ENCODE measurements at places on chromosomes 2 and 18.

DNA sequence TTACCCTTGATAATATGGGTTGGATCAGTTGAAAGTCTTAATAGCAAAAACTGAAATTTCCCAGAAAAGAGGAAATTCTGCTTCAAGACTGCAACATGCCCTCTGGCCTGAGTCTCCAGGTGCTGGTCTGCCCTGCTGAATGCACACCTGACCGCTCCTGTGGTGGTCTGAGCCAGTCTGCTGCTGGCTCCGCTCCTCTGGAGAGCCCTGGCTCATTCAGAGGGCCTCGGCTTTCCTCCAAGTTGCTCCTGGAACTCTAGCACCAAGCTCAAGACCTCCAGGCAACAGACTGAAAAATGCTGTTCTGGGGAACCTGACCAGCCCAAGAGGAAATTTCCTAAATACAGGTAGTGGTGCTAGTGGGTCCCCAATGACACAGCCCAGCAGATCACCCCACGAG, 64.8 kb downstream of the DIPK1C start:
- DNase-seq = no peak

DNA sequence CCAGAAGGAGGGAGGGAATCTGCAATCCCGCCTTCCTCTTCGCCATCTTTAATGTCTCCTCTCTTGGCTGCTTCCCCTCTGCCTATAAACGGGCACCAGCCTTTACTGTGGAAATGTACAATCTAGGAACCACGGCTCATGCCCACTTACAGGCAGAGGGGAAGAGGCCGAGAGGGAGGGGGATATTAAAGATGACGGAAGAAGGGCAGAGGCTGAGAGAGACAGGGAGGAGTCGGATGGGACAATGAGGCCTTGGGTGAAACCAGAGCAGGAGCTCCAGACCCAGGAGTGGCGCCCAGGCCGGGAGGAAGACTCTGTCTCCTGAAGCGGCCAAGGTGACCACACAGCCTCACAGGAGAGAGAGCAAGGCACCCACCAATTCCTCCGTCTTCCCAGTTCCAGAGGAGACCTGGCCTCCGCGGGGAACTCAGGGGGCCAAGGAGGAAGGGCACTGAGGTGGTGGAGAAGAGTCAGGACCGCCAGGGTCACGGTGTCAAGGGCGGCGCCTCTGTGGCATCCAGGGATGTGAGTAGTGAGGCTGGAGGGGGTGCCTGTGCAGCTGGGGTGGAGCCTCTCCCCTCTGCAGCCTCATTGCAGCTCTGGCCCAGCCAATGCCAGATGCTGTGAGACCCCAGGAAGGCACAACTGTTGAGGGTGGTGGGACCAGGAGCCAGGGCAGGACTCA, 67.8 kb downstream of the CIB4 start:
- no peak for DNase-seq

- no peak for DNase-seq
Measured at GRCh38 chr2:235328991-235329390, 164.9 kb upstream of the AGAP1 start.

DNA sequence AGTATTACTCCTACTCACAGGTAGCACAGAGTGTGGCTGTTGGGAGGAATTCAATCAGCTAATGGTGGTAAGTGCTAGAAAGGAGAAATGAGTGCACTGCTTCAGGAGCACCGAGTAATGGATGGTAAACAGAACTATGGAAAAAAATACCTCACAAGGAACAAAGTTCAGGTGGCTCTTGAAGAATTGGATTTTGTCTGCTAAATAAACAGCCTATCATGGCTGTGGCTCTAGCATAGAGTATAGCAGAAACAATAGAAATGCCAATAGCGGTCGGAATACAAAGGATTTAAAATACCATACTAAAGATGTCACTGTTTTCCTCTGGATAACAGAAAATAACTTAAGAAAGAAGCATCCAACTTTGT, 482.5 kb downstream of the NUP35 start:
- no peak for DNase-seq

DNA sequence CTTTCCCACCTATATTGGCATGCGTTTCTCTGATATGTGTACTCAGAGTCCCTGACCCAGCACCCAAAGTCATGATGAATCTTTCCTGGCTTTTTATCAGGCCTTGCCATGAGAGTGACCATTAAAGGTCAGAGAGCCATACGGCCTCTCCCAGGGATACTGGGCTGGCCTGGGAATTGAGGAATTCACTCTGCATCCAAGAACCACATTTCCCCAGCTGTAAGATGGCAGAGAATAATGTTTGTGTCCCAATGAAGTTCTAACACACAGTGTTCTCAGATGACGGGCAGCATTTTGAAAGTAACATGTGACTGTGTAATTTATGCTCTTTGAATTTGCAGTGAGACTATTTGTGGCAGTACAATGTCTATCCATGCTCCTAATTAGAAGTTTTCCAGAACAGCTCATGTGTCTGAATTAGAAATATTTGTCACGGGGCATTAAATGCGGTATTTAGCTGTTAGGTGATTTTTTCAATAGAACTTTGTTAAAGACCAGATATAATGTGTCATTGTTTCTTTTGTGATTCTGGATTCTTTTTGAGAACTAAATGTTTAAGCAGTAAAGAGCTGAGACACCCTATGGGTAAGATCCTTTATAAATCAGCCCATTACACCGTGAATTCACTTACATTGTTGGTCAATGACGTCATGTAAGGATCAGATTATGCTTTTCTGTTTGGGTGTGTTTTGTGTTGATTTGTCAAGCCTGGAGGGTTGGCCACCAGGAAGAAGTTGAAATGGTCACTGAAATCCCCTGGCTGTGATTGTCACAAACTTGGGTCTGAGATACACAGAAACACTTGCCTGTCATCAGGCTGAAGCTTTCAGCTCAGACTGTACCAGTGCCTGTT, 7.3 kb upstream of the SLC3A1 start:
- DNase-seq = no peak

- no peak for DNase-seq
Measured at GRCh38 chr2:146386096-146386495, 1458.7 kb upstream of the ACVR2A start.

DNA sequence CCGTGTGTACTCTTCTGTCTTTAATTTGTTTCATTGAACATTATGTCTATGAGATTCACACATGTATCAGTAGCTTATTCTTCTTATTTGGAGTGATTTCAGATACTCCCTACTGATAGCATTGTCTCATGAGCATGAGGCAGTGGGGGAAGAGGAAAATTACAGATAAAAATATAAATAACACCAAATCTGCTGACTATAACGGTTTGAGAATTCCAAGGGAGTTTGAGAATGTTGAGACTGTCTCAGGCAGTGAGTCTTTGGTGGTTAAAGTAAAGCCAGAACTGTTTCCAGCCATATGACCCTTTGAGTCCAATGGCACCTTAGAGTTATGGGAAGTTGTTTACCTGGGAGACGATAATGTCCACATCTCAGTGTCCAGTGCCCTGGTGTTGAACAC, 72.5 kb upstream of the KCNE4 start:
- DNase-seq = no peak

GRCh38 chr18:48831802-48832201, 119.0 kb downstream of the SMAD7 start:
- DNase-seq = no peak

DNA sequence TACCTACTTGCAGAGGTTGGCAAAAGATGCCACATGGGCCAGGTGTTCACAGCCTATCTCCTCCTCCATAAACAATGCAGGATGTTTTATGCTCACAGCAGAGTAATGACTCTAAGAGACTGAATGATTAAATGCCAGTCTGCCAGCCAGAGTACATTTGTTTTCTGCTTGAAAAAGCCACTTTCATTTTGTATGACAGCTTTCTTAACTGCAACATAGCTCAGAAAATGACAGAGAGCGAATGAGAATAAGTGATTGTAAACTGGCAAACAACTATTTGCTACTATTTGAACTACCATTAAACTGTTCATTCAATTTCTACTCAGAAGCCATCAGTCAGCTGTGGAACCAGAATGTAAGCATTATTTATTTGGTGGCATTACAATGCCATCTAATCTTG, 50.6 kb upstream of the DCC start:
- DNase-seq = no peak

DNA sequence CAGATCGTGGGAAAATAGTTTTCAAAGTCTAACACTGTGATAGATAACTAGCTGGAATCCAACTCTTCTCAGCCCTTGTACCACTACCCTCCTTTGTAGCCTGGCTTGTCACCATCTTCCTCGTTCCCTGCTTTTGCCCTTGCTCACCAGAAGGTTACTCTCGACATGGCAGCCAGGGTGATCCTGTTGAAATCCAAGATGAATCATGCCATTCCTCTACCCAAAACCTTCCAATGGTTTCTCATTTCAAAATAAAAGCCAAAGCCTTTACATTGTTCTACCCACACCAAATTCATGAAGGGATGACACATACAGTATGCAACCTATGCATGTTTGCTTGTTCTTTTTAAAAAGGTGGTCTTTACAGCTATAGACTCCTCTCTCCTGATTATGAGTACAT, 45.7 kb downstream of the STAT4 start:
- DNase-seq = no peak

GRCh38 chr2:202530038-202530437, 104.7 kb upstream of the FAM117B start:
- DNase-seq = no peak

DNA sequence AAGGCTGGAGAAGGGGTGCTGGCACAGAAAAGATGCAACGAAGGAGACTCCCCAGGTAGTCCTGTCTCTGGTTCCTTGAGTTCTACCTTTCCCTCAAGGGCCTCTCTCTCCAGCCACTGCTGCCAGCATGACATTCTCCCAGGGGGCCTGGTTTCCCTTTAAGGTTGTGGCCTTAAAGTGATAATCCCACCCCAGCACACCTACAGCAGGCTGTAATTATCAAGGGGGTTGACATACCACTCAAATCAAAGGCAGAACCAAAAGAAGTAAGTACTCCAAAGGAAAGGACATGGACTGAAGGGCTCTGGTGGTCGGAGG, 127.4 kb upstream of the MSH6 start:
- DNase-seq = no peak

- DNase-seq = no peak
Measured at GRCh38 chr2:11757101-11757500, 10.7 kb downstream of the LPIN1 start.

DNA sequence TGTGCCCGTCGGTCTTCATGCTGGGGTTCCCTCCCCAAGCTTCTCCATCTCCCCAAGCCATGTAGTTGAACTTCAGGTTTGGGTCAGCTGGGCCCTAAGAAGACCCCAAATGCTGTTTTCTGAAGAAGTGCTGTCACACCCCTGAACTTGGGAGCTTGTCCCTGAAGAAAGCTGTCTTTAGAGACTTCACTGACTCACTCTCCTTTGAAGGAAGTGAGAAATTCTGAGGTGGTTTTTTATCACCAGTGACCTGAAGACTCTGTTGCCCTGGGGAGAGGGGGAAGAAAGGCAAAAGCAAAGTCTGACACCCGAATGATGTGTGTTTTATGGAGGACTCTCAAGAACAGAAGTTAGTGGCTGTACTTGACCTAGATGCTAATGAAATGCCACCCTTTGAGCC, 83.6 kb upstream of the BCL2L11 start:
- DNase-seq = peak; percentile 18

- DNase-seq = no peak
Measured at GRCh38 chr18:2512059-2512458, 59.2 kb downstream of the METTL4 start.

- no peak for DNase-seq
Measured at GRCh38 chr2:174794851-174795374, 30.6 kb upstream of the CHRNA1 start.

- DNase-seq = no peak
Measured at GRCh38 chr2:186518291-186518690, 32.2 kb downstream of the ZC3H15 start.

GRCh38 chr18:6626457-6626856, 103.1 kb upstream of the ARHGAP28 start:
- no peak for DNase-seq

GRCh38 chr18:53142005-53142404, 802.0 kb downstream of the DCC start:
- no peak for DNase-seq

GRCh38 chr2:19861813-19862212, 40.0 kb downstream of the TTC32 start:
- no peak for DNase-seq

DNA sequence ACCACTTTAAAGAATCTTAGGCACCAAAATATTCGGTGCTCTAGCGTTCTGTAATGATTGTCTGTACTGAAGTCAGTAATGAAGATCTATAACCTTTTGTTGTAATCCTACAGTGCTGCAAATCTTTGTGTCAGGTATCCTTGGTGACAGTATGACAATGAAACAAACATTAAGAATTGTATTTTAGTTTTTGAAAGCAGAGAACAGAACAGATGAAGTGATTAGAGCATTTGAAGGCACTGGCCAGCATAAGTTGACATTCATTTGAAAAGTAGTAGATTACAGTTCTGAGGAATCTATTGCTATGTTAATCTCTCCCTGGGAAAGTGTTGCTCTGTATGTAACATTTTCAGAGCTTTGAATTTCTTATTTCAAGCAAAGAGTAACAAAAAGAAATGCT, 451.2 kb downstream of the NUP35 start:
- DNase-seq = no peak

DNA sequence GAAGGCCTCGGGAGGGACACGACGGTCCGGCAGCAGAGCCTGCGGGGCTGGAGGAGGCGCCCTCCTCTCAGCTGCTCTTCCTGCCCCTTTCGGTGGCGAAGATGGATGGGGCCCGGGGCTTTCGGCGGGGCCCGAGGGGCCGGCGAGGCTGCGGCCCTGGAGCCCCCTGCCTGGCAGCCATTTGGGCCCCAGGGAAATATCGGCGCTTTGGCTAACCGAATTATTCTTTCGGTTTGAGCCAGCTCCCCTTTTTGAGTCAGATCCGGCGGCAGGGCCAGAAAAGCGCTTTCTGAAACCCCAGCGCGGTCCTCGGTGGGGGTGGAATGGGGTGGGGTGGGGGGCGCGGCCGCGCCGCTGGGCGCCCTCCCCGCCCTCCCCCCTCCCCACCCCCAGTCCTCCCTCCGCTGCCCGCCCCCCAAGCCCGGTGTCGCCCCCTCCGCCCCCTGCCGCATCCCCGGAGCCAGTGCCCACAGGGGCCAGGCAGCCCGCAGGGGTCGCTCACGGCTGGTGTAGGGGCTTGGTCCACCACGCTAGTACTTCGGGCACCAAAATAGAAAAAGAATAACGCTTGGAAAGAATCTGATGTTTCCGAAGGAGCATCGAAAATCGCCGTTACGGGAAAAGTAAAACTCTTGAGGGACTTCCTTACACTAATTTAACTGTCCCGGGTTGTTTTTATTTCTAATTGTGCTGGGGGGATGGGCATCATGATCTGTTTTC, 9.1 kb upstream of the ARID5A start:
- DNase-seq = peak; percentile 69

DNA sequence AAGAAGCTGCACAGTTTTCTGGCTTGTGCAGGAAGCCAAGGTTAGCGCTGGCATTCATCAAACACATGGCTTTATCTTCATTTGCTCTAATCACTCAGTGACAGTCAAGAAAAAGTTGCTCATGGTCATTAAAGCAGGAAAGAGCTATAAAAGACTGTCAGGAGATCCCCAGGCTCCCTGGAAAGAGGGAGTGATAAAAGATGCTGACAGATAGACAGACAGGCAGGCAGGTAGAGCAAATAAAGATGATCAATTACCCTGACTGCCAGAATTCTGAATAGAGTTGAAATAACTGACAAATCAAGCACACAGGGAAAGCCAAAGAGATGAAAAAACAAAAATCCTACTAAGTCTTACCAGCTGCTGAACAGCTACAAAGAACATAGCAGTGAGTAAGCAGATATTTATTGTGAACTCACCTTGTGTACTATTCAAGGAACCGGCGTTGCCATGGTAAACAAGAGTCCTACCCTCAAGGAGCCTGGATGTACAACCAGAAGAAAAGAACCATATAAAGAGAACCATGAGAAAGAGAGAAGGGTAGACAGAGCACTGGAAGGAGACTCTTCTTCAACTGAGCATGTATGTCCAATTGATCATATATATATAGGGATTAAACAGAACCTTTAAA, 68.0 kb downstream of the RNF152 start:
- DNase-seq = no peak
